ENCODE measurements at places on chromosomes 3 and 15. TPM values are rescaled to one million over a fixed set of nuclear protein-coding genes. Genes with fewer than 3 reads are reported as not detected.

Gene SRGAP3
- 8.2 TPM for total RNA-seq

Gene SAMD7
- total RNA-seq = not detected

Gene PRSS50
- total RNA-seq = not detected

Gene PAQR5
- total RNA-seq = 0.11 TPM

Gene FEZF2
- not detected for total RNA-seq

Gene ADAMTS9
- total RNA-seq = 0.08 TPM

Gene RAB5A
- 39.5 TPM for total RNA-seq

Gene ISLR2
- 0.04 TPM for total RNA-seq

Gene EXOSC7
- 97.4 TPM for total RNA-seq

Gene OSTN
- total RNA-seq = not detected

Gene GMNC
- total RNA-seq = not detected

Gene PEX5L
- total RNA-seq = 0.15 TPM

Gene NEK10
- 0.23 TPM for total RNA-seq

Gene KLHL40
- total RNA-seq = not detected

Gene SPATA12
- total RNA-seq = not detected

Gene MYRIP
- not detected for total RNA-seq

Gene DISP2
- total RNA-seq = 0.94 TPM

Gene EFCAB12
- total RNA-seq = not detected

Gene EXOG
- total RNA-seq = 2.7 TPM

Gene GCHFR
- total RNA-seq = 7.1 TPM

Gene C3orf70
- total RNA-seq = not detected

Gene LEKR1
- 0.30 TPM for total RNA-seq

Gene RBPMS2
- not detected for total RNA-seq

Gene DCBLD2
- 246 TPM for total RNA-seq

Gene PLCD1
- total RNA-seq = 19.9 TPM

Gene CEP19
- 2.7 TPM for total RNA-seq

Gene C15orf62
- total RNA-seq = not detected

Gene CIDEC
- total RNA-seq = not detected

Gene FGD5
- total RNA-seq = not detected

Gene P4HTM
- 2.2 TPM for total RNA-seq

Gene SI
- total RNA-seq = not detected
